Stimulated activated CD4-positive, alpha-beta T cell treated with anti-CD3 and anti-CD28 coated beads, Interleukin-12 subunit alpha, Interleukin-12 subunit beta, amount 100 ng/mL, for 4 hours (primary cell): ENCODE measurements at places on chromosomes 4 and X.

DNA sequence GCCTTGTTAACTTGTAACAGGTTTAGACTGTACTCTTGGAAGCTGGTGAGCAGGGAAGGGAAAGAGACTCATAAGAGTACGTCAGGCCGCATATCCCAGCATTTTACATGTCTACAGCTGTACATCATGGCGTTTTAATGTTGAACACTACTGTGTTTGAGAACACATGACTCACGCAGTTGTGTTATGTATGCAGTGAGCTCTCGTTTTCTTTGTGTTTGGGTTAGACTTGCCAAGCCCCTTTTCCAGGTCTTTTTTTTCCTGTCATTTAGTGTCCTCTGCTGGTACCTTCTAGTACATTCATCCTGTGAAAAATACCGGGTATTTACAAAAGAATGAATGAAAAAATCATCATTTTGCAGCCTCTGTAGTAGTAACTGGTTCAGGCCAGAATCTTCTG lies 35.3 kb downstream of the SMS start:
- DNase-seq: no peak

- no peak for DNase-seq
Observed at GRCh38 chr4:37541956-37542355, 144.2 kb downstream of the RELL1 start.

DNA sequence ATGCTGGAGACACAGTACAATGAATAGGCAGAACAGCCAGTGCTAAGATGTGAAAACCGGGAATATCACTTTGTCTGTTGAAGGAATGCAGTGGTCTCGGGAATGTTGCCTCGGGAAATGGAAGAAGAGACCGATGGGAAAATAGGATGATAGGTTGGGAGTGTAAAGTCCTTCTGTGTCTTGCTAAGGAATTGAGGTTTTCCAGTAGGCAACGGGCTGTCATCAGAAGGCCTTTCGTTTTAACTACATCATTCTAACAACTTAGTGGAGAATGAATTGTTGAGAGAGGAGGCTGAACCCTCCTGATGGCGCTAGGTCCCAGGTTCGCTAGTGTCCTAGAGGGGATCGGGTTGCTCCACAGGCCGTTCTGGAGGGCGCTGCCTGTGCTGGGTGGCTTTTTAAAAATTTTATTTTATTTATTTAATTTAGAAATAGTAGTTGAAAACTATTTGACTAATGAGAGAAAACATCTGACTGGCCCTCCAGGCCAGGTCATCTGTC lies 730 bp downstream of the VBP1 start:
- no peak for DNase-seq

GRCh38 chr4:176910646-176911045 lies 117.9 kb upstream of the VEGFC start:
- DNase-seq: no peak
